Kidney (tissue), 22 donors: ENCODE measurements at places on chromosomes 12 and 14. TPM values are rescaled to one million over a fixed set of nuclear protein-coding genes. Genes with fewer than 3 reads are reported as not detected.

GRCh38 chr12:46843811-46844210, 18.0 kb upstream of the SLC38A4 start:
- no peak for DNase-seq

Gene C12orf50
- 0.13 TPM for total RNA-seq

DNA sequence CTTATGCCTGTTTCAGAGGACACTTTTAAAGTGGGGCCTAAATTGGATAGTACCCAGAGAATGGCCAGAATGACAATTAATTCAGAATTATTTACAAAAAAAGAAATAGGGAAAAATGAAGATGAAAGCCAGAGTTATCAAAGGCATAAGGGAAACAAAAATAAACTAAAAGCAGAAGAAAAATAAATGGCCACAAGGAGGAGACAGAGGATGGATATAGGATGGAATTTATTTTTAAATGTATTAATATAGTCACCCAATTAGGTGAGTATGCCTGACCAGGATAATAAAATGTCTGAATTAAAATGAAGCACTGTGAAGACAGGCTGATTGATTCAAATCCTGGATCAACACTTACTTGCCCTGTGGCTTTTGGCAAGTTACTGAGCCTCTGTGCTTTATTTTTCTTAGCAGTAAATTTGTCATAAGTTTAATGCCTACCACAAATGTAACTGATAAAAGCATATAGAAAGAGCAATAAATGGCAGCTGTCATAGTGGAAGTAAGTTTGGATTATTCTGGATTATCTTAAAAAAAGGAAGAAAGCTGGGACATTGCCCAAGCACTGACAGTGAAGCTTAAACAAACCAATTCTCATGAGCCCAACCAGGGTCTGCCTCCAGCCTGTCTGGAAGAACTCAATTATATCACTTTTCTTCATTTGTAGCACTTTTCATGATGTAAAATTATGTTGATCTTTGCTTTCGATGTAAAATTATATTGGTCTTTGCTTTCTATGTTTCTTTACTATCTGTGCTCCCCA, 3.5 kb downstream of the CLEC9A start:
- DNase-seq: no peak

DNA sequence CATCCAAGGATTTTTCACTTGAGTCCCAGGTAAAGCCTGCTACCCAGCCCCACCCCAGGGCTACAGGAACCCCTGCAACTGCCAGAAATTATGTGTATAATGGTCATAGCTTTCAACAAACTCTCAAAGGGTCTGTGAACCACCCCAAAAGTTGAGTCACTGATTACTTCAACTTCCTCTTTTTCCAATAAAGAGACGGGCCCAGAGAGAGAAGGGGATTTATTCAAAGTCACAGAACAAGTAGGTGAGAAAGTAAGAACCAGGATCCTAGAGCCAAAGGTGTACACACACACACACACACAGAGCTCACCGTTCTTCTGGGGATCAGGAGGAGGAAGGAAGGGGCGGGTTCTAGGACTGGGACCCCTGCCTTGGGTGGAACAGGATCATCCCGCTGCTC, 4.8 kb upstream of the ITPK1 start:
- DNase-seq: no peak

GRCh38 chr12:75922944-75923642, 108.5 kb downstream of the PHLDA1 start:
- no peak for DNase-seq

Gene LIN7A
- 9.7 TPM for total RNA-seq

Gene FBLN5
- 99.0 TPM for total RNA-seq

Gene BMAL2
- 12.8 TPM for total RNA-seq

GRCh38 chr12:46749322-46749721, 76.5 kb downstream of the SLC38A4 start:
- DNase-seq: no peak

DNA sequence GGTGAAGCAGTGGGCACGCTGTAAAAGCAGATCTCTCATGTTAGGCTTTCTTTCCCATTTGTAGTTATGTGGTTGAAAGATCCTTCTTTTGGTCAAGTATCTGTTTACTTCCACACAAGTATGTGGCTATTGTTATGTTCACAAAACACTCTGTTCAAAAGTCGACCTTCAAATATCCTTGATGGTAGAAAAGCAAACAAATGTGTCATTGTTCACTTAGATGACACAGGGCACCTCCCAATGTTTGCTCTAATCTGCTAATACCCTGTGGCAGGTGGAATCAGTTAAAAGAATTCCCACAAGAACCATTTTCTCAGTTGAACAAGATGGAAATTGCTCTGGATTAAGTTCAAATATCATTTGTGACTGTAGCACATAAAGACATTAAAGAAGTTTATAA, 43.6 kb upstream of the NAA30 start:
- no peak for DNase-seq

GRCh38 chr14:82122655-82123054, 589.0 kb upstream of the SEL1L start:
- no peak for DNase-seq

DNA sequence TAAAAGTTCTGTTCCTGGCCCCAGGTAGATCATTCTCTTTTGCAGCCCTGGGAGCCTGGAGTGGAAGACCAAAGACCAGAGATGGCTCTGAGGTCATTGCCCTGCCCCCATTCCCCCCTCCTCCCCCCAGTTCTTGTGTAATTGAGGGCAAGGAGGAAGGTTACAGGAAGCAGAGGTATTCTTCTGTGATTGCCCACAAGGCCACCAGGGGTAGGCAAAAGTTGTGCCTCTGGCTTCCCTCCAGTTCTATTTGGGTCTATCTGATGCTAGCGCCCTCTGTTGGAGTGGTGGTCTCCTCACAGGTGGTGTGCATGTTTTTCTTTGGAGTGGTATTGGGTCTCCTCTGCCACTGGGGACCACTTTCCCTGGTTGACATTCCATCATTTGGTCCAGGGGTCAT, 41.2 kb upstream of the CRY1 start:
- DNase-seq: no peak

Gene TAS2R42
- not detected for total RNA-seq

DNA sequence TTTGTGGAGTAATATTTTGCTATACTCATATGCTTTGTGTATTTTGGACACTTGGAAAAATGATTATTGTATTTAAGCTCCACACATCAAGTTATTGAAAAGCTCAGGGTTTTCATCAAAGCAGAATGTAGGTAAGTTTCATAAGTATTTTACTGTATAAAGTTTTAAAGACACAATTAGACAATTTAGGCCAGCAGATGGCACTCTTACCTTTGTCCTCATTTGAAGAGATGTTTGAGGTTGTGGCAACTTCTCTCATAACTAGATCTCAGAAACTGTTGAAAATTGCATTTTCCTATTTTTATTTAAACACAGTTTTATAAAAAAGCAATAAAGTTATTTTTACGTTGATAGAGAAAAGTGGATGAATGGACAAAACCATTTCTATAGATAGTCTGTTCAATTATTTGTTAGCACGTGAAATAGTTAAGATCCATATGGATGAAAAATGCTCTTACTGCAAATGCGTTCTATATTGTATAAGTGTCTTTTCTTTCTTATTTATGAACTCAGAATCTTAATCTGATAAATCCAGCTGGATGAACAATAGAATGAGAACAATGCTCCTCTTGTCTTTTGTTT, 300.0 kb downstream of the AEBP2 start:
- DNase-seq: no peak

Gene C12orf42
- 0.94 TPM for total RNA-seq

DNA sequence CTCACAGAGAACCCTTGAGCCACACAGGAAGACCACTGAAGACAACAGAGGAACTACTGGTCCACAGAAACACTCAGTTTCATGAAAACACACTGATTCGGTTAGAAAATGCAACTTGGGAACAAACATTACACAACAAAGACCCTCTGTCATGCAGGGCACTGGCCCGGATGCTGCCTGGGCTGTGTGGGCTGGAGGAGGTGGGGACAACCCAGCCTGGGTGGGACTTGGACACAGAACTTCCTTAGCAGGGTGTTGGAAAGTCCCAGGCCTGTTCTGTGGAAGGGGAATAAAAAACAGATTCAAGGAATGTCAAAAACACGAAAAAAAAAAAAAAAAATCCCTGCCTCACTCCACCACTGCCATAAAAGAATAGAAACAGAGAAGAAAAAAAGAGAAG, 181.0 kb downstream of the MON2 start:
- DNase-seq: no peak

DNA sequence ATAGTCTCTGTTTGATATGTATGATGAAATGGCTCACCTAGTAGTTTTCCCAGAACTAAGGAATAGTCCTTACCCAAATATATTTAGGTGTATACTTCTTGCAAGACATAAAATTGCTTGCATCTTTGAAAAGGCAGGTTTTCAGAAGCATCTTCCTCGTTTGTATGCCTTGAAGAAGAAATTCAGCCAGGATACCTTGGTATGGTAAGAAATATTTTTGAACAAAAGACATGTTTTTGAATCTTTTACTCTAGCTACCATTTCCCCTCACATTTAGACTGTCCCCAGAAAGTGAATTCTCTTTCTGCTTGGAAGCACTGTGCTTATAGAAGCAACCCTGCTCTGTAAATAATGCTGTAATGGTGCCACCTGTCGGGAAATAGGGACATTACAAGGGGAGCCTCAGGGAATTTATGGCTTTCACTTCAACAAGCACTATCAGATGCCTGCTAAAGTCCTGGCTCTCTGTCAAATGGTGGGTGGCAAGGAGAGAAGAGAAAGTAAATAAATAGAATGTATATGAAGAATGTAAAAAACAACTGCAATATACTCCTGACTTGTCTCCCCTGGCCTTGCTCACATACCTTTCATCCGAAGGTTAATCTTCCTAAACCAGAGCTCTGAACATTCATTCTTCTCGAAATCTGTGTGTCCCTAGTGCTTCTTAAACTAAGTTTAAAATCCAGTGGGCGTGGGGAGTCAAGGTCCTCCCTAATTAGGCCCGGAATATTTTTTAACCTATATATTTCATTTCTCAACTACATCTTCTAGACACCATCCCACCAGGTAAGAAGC, 6.1 kb downstream of the CCDC184 start:
- DNase-seq: peak; percentile 90

Gene CLEC4D
- total RNA-seq: 0.41 TPM

GRCh38 chr12:81181691-81182090, 103.8 kb downstream of the ACSS3 start:
- DNase-seq: no peak

DNA sequence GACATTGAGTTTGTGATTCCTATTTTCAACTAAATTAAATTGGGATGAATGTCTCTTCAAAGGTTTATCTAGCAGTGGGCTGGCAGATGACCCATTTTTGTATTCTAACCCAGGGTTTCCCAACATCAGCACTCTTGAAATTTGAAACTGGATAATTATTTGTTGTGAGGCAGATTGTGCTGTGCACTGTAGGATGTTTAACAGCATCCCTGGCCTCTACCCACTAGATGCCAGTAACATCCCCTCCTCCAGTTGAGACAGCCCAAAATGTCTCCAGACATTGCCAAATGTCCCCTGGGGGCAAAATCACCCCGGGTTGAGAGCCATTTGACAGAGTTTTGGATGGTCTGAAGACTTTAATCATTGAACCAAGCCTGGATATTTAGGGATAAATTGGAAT, 11.1 kb downstream of the DAAM1 start:
- no peak for DNase-seq

Gene LRP6
- total RNA-seq: 44.1 TPM

DNA sequence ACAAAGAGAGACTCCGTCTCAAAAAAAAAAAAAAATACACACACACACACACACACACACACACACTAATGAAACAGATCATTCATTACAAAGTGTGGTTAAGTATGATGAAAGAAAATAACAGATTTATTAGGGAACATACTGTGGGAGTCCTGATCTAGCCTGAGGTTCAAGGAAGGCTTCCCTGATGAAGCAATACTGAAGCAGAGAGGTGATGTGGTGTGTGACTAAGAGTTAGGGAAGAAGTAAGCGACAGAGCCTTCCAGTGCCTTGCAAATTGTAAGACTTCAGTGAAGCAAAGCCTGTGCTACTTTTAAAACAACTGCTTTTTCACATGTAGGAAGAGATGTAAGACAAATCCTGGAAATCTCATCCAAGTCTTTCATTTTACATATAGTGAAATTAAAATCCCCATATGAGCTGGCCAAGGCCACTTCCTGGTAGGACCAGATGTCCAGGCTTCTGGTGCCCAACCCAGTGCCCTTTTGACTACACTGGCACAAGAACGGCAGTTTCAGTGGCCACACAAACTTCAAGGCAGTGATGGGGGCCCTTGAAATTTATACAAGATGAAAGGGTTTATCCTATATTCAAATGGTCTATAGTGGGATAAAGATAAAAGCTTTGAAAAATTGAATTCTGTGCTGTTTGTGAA, 86.2 kb downstream of the STON2 start:
- no peak for DNase-seq

DNA sequence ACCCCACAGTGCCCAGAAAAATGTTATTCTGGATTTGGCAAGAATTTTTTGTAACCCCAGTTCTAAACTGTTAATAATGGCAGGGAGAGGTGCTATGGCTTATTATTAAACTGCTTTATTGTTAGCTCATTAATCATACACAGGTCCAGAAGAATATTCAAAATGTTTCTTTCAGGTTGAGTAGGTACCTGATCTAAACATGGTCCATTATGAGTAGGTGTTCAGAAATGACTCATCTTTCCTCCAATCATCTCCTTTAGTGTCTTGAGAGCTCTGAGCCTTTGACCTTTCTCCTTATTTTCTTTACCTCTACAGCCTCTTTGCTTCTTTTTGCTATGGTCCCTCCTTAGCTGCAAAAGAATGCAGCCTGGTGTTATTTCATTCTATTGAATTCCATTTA, 211.0 kb upstream of the GARIN6 start:
- no peak for DNase-seq

DNA sequence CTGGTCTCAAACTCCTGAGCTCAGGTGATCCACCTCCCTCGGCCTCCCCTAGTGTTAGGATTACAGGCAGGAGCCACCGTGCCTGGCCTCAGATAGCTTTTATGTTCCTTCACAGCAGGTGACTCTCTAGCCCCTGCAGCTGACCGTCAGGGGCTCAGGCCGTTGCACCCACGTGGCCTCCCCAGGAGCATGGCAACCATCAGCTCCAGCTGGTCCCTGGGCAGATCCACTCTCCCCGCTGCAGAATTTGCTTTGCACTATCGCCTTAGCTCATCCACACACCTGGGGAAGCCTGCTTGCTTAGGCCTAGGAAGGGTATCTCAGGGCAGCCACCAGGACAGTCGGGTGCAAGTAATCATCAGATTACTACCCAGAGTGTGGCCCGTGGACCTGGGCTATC, 62.6 kb downstream of the TSPAN9 start:
- no peak for DNase-seq

DNA sequence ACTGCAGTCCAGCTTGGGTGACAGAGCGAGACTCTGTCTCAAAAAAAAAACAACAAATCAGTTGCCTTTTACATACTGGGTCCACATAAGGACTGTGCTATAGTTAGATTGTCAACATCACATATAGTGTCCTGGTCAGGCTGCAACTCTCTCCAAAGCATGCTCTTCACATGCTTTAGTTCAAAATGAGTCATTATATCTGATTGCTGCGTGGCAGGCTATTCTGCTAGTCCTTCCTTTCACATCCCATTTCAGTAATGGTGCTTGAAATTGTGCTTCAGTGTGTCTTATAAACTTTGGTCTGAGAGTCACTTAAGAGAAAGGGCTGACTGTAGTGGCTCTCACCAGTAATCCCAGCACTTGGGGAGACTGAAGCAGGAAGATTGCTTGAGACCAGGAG, 6.9 kb downstream of the LETMD1 start:
- no peak for DNase-seq
